NCI-H1930 (cell line): ENCODE measurements at places on chromosomes 1 and 21.

- DNase-seq, result no peak
These were observed 33.6 kb downstream of the SLC2A1 start for GRCh38 chr1:42924851-42925760.

DNA sequence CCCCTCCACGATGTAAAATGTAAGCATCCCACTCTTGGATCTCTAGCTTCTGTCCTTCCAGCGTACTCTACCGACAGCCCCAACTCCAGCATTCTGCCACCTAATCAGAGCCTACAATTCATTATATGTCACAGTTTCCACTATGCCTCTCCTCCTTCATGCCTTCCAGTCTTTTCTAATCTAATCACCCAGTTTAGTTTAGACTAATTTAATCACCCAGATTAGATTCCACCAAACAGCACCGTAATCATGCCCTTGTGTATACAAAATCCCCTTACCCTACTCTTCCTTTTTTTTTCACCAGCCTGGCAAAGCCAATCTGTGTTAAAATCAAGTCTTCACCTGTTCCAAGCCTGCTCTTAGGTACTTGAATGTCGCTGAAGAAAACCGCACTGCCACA is 49.8 kb upstream of the KANK4 start:
- DNase-seq, result no peak

DNA sequence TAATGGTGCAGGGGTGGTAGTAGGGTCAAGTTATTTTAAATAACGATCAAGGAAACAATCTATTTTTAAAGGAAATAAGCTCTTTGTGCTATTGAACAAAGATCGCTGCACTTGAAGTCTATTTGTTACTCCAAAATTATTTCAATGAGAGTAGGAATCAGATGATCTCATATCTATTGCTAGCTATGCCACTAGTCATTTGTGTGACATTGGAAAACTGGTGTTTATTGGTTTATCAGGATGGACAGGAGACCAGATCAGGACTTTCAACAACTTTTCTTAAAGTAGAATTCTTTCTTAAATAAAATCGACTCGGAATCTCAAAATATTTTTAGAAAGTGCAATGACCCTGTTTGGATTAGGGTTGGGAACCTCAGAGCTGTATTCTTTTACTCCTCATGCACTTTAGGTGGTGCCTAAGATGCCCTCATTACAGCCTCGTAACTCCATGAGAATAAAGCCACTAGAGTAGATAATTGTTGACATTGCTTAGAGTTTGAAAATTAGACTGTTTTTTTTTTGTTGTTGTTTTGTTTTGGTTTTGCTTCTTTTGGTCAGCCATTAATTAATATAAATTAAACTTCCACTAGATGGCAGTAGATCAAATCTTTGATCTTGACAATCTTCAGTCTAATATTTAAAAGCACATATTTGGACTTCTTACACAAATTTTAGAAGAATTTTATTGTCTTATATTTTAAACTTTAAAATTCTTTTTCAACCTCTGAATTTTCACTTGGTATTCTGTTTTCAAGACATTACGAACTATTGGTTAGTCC is 352.4 kb downstream of the USP25 start:
- no peak for DNase-seq

GRCh38 chr1:234845097-234845660 is 235.2 kb upstream of the IRF2BP2 start:
- DNase-seq, result no peak

GRCh38 chr1:203521074-203521794 is 27.3 kb downstream of the OPTC start:
- DNase-seq, result no peak

DNA sequence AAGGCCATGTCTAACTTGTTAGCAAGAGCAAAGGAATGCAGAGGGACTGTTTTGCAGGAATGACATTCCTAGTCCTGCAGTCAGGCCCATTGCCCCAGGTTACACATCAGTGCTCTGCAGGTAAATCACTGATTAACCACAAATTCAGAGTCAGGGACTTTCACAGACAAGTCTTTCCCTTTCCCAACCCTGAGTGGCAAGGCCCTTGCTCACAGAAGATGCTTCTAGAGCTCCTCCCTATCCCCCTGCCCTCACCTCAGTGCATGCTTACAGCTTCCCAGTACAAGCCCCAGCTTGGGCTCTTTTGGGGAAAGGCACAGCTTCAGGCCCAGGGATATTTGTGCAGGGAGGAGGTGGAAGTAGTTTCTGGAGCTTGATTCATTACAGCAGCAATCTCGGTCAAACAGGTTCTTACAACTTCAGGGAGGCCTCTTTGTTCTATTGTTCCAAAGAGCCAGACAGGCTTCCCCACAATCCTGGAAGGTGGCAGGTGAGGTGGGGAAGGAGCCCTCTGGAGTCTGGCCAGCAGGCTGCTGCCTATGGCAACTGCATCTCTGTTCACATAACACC is 53.9 kb downstream of the CASQ2 start:
- DNase-seq, result no peak

DNA sequence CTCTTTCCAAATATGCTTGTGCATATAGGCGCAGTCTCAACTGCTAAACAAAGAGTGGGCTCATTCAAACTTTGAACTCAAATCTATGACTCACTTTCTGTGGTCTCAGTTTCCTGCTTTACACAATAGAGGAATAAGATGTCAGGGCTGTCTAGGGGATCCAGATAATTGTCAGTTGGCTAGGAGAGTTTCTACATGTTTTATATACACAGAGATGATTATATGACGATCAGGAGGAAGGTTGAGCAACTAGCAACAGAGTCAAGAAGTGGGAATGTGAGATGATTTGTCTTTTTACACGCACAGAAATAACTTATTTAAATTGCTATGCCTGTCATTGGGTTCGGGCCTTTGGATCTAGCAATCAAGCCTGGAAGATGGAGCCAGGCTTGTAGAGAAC is 299.4 kb upstream of the LYPLAL1 start:
- DNase-seq, result no peak

- DNase-seq, result peak; percentile 9
These were observed 41.0 kb downstream of the RXRG start for GRCh38 chr1:165403835-165404482.

GRCh38 chr1:159992161-159992560 is 38.1 kb upstream of the SLAMF9 start:
- no peak for DNase-seq

GRCh38 chr1:159779403-159779851 is 1.3 kb upstream of the DUSP23 start:
- DNase-seq, result no peak

DNA sequence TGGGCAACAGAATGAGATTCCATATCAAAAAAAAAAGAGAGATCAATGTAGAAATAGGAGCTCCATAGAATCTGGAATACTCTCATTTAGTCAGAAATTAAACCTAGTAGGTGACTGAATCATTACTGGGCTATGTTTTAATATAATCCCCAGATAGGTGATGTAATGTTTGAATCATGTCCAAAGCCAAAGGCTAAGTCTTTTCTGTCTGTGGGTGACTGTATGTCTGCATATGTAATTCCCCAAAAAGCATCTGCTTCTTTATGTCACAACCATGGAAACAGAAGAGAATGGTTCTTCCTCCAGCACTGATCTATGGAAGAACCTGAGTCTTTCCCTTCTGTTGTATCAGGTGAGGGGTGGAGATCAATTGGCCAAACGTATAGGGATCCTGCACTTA is 5.8 kb downstream of the LAMC2 start:
- DNase-seq, result no peak

DNA sequence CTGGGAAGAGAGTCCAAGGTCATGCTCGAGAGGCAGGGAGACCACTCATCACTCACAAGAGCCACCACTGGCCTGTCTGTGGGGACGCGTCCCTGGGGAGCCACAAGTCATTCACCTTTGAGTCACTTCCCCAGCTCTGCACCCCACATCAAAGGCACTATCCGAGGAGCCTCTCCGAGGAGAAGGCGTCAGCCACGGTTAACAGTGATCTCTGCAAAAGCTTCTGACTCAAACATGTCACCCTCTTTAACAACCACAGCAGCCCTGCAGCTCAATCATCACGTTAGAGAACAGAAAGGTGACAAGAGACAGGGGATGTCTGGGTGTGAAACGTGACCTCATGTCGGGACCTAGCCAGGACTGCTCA is 9.0 kb downstream of the LRRC47 start:
- DNase-seq, result no peak

GRCh38 chr1:89596698-89597097 is 36.2 kb upstream of the LRRC8C start:
- DNase-seq, result peak; percentile 33

DNA sequence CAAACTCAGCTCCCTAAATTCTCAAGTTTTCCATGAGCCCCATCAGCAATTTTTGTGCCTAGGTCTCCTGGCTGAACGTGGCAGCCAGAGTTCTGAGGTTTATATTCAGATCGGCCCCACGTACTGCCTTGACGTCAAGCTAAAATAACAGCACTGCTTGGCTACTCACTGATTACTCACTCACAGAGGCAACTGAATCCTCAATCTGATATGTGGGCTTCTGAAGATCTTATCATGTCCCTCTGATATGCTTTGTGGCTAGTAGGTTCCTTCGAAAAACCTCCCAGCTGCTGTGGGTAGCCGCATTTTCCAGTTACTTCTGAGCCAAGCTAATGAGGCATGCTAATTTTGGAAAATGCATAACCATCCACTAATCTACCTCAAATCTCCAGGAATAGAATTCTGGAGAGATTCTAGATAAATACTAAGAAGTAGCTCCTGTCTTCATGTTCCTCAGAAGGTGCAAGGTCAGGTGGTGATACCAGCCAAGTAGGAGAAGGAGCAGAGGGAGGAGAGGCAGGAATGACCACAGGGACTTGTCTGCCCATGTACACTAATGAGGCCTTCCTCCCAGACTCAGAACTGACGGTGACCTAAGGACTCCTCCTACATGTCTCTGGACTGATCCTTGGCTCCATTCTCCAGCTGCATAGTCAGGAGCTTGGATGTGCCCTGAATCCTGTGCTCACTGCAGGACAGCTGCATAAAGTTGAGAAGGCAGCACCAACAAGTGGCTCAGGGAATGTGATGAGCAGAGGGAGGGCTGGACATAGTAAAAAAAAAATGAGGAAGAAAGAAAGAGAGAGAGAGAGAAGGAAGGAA is 263.7 kb downstream of the TNR start:
- DNase-seq, result no peak

DNA sequence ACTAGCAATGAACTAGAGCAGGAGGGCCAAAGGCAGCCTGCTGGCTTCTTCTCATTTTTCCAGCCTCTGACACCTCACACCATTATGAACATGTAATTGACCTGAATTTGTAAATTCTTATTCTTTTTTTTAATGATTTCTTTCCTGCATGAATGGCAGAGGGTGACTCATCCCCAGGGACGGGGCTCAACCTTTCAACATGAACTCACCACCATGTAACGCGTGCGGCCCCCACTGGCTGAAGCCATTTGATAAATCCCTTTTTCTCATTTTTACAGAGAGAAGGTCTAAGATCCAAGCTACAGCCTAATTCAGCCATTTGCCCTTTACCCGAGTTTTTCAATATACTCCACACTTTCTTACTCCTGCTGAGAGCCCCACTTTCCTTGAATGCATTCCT is 9.3 kb upstream of the ETS2 start:
- DNase-seq, result no peak

DNA sequence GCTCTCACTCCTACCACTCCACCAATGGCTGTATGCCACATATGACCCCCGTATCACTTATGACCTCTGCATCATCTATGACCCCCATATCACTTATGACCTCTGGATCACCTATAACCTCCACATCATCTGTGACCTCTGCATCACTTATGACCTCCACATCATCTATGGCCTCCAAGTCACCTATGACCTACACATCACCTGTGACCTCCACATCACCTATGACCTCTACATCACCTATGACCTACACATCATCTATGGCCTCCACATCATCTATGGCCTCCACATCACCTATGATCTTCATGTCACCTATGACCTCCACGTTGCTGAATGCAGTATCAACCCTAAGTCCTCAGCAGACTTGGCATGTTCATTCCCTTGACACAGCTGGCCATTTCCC is 271.2 kb downstream of the MATN1 start:
- no peak for DNase-seq

DNA sequence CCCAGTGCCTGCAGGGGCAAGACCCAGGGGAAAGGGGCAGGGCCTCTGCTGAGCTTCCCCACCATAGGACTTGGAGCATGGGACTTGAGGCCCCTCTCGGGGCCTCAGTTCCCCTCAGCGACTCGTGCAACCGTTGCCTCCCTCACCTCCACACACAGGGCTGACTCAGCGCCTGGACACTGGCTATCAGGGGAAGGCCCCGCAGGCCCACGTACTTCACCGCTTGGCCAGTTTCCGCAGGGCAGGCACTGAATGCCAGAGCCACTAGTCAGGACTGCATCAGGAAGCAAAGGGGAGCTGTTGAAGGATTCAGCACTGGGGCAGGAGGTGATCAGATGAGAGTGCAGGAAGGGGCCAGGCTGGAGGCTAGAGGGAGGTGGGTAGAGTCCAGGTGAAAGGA is 15.5 kb upstream of the FAM131C start:
- no peak for DNase-seq

DNA sequence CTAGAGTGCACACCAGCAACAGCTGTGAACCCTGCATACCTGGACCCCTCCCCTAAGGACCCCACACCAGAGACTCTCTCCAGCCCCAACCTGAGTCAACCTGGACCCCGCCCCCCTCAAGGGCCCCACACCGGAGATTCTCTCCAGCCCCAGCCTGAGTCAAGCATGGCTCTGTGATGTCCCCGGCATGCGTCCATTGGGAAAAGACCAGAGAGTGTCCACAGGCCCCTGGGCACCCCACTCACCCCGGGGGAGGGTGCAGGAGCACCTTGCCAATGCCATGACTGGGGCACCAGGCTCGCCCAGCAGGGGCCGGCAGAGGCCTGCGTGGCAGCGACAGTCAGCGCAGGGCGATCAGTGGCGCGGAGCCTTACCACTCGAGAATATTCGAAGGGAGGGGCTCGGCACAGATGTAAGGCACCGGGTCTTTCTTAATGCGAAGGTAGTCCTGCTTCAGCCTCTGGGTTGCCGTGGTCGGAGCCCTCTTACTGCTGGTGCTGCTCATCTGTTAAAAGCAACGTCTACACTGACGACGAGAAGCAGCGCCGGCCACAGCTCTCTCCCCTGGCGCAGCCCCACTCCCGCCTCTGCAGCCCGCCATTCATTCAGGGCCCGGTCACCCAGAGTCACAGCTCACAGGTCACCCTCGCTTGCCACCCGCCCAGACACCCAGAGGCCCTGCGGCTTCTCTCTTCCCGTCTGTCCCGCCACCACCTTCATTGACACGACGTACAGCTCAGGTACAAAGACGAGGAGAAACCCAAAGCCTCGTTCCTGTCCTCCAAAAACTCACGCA is 6.0 kb downstream of the UBE2J2 start:
- DNase-seq, result no peak

GRCh38 chr21:26635681-26636080 is 62.6 kb upstream of the CYYR1 start:
- no peak for DNase-seq

DNA sequence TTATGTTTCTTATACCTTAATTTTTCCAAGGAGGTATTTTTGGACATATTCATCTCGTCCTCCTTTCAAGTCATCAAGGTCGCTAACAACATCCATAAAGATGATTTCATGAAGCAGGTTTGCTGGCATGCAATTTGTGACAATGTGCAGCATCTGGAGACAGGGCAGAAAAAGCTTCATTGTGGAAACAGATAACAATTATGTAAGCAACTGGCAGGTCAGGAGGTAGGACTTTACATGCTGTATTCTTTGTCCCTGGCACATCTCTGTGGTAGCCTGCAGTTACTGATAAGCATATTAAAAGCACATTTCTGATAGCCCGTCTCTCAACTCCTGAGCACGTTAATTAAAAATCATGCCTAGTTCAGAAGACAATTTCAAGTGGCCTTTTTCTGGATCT is 156.8 kb downstream of the LEPR start:
- DNase-seq, result no peak

- DNase-seq, result no peak
These were observed 6.6 kb upstream of the C1orf174 start for GRCh38 chr1:3906672-3907020.
